ENCODE measurements at places on chromosomes 1 and 21.
A peak's percentile ranks its signal among the peaks of the same experiment; 100 is the strongest.

DNA sequence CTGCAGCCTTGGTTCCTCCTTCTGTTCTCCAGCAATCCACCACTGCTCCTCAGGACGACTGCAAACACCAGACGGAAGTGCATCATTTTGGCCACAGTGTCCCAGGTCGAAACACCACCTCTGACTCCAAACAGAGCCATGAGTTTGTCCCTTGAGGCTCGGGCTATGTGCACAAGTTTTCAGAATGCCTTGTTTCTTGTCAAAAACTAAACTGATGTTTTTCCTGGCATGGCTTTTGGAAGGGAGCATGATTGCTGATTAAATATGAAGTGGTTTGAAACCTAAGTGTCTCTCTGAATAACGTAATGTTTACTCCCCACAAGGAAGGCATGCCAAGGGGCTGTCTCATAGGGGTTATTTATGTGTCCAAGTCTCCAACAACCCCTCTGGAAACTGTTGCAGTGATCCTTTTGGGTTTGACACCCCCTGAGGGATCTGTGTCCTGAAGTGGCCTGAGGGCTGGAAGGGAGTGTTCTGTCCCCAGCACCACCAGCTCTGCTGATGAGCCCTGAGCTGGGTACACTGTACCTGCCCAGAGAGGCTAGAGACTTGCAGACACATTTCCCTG lies 132.7 kb downstream of the PLPP3 start:
- no peaks in the 10 kb centered on the region for H3K4me1 ChIP-seq
- H3K27me3 ChIP-seq = no peaks in the 10 kb centered on the region
- DNase-seq = no peak
- no peak overlapping the region for H3K4me3 ChIP-seq

- no peaks in the 10 kb centered on the region for H3K36me3 ChIP-seq
- no peaks in the 10 kb centered on the region for H3K4me1 ChIP-seq
- no peak overlapping the region for H3K4me3 ChIP-seq
- no peaks in the 10 kb centered on the region for H3K27me3 ChIP-seq
- DNase-seq = no peak
- H3K27ac ChIP-seq = no peak overlapping the region
These were observed 78.7 kb downstream of the PAPPA2 start for GRCh38 chr1:176541663-176542062.

DNA sequence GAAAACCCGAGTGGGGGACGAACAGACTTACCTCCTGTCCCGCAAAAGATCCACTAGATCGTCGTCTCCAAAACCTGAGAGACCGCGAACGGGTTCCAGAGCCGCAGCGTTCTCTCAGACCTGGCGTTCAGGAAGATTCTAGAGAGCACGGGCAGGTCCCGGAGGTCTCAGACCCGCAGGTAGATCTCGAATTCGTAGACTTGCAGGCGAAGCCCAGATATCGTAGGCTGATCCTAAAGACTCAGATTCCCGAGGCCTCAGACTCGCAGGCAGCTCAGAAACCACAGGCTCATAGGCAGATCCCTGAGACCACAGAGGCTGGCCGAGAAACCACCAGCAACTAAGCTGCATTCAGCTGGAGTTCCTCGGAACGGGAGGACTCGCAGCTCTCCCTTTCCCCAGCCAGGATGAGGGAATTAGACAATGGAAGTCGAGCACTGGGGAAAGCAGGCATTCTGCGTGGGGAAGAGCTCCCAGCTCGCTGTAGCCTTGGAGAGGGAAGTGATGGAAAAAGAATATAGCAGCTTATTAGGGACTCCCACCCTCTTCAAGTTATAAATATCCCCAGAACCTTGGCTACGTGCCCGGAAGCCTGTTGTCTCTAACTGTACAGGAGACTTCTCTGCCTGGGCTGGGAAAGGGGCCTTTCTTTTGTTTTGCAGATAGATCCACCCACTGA lies at the start of gene ZNF436:
ZNF436 (minus strand) TSS at position 502 of the 679 bp plus-strand sequence. CDS start 1,831 bp downstream, outside the sequence.
- no peaks in the 10 kb centered on the region for H3K27me3 ChIP-seq
- H3K4me1 ChIP-seq = peaks cover 19% of the 10 kb centered on the region
- peak; percentile 30 for DNase-seq
- H3K4me3 ChIP-seq = peak within 1 kb of the TSS; percentile 100

DNA sequence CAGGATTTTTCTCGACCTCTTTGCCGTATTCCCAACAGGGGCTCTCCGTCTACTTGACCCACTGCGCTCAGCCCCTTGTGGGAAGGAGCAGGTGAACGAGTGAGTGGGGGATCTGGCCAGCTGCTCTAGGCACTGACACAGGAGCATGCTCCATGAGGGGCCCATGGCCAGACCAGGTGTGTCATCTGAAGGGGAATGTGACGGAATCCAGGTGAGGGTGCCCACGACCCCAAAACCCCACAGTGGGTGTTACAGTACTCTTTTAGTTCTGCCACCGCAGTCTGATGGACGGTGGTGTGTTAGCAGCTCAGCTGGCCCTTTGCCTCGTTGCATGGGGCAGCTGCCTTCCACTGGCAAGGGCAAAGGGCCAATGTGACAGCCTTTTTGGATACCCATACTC lies 601.4 kb upstream of the NCAM2 start:
- H3K4me1 ChIP-seq = no peaks in the 10 kb centered on the region
- no peak overlapping the region for H3K27ac ChIP-seq
- H3K4me3 ChIP-seq = no peak overlapping the region
- H3K36me3 ChIP-seq = no peaks in the 10 kb centered on the region

GRCh38 chr1:43293176-43293575 lies 7.6 kb upstream of the TIE1 start:
- no peaks in the 10 kb centered on the region for H3K36me3 ChIP-seq
- H3K4me3 ChIP-seq = no peak overlapping the region
- H3K27ac ChIP-seq = no peak overlapping the region
- H3K4me1 ChIP-seq = no peaks in the 10 kb centered on the region
- no peak for DNase-seq

All from B cell (primary cell).